Cerebellum (tissue), 4 donors: ENCODE measurements at places on chromosomes 5 and 9. TPM values are rescaled to one million over a fixed set of nuclear protein-coding genes. Genes with fewer than 3 reads are reported as not detected.

NR4A3 gene
- total RNA-seq = 1.3 TPM

- no peak for DNase-seq
Measured at GRCh38 chr5:91190314-91190690, 192.8 kb downstream of the ARRDC3 start.

- no peak for DNase-seq
Measured at GRCh38 chr5:167128581-167128980, 1162.9 kb upstream of the WWC1 start.

- DNase-seq = no peak
Measured at GRCh38 chr5:34460496-34460895, 195.6 kb upstream of the RAI14 start.

DNA sequence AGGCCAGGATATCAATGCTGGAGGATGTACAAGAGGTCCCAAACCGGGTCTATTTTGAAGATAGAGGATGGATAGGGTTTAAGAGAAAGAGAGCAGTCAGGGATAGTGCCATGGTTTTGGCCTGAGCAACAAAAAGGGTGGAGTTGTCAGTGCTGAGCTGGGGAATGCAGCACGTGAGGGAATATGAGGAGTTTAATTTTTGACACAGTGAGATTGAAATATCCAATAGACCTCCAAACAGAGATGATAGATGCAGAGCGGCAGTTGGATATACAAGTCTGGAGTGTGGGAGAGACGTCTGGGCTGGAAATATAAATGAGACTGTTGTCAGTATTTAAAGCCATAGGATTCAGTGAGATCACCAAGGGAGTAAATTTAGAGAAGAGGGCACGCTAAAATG is 136.7 kb upstream of the EFNA5 start:
- no peak for DNase-seq

DNA sequence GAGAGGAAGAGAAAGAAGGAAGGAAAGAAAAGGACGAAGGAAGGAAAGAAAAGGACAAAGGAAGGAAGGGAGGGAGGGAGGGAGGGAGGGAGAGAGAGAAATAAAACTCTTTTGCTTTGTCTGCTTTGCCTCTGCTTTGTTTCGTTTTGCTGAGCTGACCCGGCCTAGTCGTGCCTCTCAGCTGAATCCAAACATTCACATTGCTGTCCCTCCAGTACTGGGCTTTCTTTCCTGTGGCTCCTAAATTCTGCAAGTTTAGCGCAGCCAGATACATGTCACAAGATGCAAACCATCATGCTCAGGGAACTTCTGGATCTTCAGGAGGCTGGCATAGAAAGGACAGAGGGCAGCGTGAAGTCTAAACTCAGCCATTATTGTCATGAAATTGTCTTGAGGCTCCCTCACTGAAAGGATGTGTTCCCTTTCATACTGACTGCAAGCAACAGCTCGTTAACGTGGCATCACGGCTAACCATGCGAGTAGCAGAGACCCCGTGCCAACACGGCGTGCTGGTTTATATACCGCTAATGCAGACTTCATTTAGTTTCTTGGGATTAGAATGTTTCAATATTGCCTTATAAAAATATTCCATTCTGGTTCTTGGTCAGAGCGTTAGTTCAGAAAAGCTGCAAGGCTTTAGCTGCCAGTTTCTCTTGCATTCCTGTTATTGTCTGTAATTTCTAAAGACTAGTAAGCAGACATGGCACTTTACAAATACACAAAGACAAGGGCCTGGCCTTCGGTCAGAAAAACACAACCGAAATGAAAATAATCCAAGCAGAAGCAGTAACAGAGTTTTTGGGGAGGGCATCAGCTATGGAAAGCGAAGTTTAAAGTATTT is 94.2 kb downstream of the TMEM174 start:
- no peak for DNase-seq
